ENCODE measurements at places on chromosomes 11 and 22.

- no peak for DNase-seq
Observed at GRCh38 chr11:110508786-110509185, 79.0 kb downstream of the FDX1 start.

- no peak for DNase-seq
Observed at GRCh38 chr11:40328890-40329614, 1130.4 kb downstream of the LRRC4C start.

DNA sequence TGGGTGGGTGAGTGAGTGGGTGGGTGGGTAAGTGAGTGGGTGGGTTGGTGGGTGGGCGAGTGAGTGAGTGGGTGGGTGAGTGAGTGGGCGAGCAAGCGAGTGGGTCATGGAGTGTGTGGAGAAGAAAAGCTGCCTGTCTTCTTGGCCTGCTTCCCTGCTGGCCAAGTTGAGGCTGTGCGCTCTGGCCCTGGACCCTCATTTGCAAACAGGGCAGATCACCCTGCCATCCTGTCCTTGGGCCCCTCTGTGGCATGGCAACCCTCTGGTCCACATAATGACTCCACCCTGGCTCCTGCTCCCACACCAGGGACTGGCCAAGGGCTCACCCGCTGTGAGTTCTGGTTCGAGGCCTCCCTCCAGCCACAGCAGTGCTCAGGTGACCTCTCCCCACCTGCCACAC, 35.1 kb downstream of the CAPN1 start:
- no peak for DNase-seq

DNA sequence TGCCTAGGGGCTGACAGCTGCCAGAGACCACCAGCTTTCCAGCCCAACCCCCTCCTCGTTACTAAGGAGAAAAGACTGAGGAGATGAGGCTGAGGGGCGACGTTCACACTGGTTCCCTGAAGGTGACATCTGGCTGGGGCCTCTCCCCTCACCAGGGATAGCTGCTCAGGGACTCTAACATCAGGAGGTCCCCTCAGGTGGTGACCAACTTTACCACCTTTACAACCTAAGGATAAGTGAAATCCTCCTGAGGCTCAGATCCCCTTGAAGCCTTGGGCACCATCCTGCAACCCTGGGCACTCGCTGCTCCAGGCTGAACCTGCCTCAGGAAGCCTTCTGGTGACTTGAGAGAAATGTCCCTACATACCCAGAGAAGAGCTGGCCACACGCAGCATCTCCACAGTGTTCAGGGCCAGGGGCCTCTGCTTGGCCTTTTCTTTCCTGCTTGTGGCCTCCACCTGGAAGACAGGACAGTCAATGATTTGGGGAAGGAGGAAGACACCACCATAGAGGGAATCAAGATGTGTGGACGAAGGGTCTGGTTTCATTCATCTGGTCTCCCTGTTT, 12.4 kb upstream of the PPM1F start:
- no peak for DNase-seq
